ENCODE measurements at places on chromosomes 1 and 21.
A peak's percentile ranks its signal among the peaks of the same experiment; 100 is the strongest.

DNA sequence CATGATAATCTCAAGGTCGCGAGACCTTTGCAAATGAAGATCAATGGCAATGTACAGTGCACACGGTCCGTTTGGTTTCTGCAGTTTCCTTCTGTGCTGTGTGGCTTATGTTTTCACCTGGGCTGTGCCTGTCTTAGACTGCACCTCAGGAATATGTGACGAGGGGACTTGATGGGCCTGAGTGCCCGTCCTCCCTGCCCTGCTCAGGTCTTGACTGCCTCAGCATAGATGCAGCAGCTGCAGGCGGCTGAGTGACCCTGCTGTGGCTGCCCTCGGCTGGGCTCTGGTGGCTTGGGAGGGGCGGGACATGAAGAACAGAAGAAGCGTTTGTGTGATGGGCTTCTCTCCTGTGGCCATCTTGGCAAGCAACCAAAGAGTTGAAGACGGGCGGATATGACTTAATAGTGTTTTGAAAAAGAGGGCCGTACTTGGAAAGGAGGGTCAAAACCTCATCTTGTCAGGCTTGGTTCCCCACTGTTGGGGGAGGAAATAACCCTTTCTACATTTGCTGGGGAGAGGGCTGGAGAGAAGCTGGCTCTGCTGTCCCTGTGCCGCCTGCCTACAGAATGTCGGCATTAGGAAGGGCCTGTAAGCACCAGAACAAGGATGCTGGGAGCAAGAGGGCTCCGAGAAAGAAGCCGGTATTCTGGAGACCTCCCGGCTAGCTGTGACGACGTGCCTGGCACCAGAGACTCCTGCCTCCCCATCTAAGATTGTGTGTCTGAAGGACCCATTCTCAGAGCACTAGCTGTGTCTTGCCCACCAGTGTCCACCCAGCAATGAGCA, 7.1 kb downstream of the MYBPHL start:
- DNase-seq = no peak

DNA sequence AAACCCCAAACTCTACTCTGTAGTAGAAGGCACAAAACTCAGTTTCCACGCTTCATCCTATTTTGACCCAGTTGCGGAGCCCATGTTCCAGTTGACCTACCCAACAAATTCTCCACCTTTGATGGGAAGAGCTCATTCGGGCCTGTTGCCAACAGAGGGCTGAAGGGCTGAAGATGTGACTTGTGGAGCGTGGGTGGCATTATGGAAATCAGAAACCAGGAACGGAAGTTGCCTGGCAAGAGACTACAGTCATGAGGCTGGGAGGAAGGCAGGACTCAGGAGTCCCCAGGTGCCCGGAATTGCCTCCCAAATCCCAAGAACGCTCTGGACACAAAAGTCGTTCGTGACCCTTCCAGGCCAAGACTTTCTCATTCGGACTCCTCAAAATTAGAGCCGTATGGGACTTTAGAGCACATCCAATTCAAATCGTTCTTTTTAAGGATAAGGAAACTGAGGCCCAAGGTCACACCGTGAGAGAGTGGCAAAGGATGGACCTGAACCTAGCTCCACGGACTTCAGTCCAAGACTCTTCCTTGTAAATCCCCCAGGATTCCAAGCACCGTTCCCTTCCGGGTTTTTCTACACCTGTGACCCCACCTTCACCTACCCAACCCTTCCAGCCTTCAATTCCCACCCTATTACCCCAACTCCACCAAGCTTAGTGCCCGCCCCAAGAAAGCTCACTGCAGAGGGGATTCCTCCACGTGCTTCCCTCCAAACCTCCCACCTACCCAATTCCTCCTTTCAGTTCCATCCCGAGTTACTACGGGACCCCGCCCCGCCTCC, 739 bp downstream of the SMG5 start:
- peak; percentile 65 for DNase-seq

DNA sequence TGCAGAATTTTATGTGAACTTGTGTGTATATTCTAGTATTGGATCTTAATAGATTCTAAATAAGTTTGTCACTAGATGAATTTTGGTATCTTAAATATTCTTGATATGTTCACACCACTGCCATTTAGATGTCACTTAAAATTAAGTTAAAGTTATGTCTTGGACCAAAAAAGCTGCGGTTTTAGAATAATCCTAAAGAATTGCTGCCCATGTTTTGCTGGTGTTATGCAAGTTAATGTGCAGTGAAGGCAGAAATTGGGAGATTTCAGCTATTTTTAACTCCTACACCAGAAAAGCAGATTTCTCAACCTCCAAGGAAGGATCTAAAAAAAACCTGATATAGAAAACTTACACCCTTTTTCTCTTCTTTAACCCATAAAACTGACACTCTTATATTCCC, 757 bp downstream of the ACADM start:
- no peak for DNase-seq

DNA sequence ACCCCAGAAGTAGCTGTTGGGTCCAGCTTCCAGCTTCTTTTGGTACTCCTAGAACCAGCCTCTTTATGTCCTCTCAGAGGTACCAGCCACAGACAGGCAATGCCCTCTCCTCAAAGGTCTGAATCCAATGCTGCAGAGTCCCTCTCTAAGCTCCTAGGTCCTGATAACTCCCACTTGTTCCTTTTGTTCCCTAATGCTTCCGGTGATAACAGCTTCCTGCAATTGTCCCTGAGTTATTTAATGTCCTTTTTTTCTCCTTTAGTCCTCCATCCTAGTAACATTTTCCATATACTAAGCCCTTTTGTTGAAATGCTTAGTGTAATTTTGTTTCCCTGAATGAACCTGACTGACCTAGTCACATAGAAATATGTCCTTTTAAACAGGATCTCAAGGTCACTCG, 201.7 kb upstream of the BEND5 start:
- DNase-seq = no peak

- DNase-seq = no peak
These were observed 125.0 kb upstream of the KCNK2 start for GRCh38 chr1:214957330-214958137.

DNA sequence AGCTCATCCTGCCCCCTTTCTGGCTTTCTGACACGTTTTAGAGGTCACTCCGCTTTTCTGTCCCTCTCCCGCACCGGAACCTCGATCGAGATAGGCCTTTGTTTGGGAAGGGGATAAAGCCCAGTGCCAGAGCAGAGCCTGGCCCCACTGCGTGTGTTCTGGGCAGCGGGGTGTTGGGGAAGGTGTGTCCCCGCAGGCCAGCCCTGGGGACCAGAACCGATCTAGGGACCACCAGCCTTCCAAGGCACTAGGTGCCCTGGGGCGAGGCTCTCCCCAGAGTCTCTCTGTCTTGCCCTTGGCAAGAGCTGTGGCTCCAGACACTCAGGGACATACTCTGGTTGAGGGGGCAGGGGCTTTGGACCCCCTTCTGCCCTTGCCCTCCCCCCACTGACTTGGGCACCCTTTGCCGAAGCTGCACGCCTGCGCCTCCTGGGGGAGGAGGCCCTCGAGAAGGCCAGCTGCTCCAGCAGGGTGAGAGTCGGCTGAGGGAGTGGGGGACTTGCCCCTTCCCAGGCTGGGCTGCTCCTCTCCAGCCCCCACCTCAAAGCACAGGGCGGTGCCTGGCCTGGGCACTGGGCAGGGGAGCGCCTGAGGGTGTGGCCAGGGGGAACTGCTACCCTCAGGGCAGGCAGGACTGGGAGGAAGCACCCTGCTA, 16.4 kb downstream of the PRXL2B start:
- DNase-seq = no peak

GRCh38 chr1:41539999-41540398, 55.5 kb upstream of the EDN2 start:
- no peak for DNase-seq

- no peak for DNase-seq
These were observed 227.9 kb downstream of the RERE start for GRCh38 chr1:8589571-8589970.

- DNase-seq = peak; percentile 4
These were observed 128.0 kb downstream of the ADAMTS1 start for GRCh38 chr21:26717146-26717739.

- DNase-seq = peak; percentile 24
These were observed 182.3 kb upstream of the GALNT2 start for GRCh38 chr1:229884765-229885164.

DNA sequence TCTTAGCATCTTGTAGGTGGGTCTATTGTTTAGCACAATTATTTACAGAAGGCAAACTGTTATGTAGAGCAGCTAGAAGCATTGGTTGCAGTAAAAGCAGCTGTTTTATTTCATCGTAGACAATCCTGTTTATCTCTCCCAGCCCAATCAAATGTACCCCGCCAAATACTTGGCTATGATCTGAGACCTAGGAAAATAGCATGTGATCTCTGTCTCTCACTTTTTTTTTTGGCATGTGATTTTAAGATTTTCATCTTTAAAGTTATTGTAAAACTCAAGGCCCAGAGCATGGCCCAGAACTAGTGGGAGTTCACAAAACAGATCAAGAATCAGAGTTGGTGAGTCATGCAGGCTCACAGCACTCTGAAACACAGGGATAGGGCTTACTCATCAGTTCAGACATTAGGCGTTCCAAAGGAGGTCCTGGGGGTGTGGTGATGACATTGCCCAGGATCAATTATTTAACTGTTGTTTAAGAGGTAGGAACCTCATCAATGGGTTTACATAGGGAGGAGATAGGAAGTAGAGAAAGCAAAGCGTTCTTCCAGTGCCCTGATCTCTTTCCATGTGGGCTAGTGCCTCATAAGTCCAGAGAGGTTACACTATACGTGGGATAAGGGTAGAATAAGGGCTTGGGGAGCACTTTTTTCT, 40.2 kb downstream of the TBX19 start:
- peak; percentile 23 for DNase-seq

DNA sequence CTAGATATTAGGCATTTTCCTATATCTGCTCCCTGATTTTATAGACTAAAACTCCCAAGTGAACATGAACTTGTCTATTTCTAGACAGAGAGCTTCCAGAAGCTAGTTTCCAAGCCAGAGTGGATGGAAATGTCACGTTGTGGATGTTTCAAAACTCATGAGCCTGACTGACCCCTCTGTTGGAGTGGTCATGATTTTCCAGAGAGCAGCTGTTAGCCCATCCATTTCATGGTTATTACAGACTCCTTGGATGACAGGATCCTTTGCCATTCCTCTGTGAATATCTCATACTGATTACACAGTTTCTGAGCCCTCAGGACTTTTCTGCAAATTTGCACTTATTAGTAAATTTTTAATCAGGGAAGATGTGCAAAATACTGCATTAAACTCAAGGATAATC, 76.8 kb upstream of the ATF3 start:
- DNase-seq = no peak
